Activated naive CD4-positive, alpha-beta T cell treated with anti-CD3 and anti-CD28 coated beads for 36 hours (primary cell): ENCODE measurements at places on chromosomes 4 and X.

GRCh38 chr4:29549342-29549741 is 1170.8 kb upstream of the PCDH7 start:
- DNase-seq = no peak

- DNase-seq = no peak
These were observed 3.6 kb downstream of the ATP2B3 start for GRCh38 chrX:153521034-153521433.

- DNase-seq = no peak
These were observed 275.4 kb downstream of the SHOX start for GRCh38 chrX:905848-906566.

DNA sequence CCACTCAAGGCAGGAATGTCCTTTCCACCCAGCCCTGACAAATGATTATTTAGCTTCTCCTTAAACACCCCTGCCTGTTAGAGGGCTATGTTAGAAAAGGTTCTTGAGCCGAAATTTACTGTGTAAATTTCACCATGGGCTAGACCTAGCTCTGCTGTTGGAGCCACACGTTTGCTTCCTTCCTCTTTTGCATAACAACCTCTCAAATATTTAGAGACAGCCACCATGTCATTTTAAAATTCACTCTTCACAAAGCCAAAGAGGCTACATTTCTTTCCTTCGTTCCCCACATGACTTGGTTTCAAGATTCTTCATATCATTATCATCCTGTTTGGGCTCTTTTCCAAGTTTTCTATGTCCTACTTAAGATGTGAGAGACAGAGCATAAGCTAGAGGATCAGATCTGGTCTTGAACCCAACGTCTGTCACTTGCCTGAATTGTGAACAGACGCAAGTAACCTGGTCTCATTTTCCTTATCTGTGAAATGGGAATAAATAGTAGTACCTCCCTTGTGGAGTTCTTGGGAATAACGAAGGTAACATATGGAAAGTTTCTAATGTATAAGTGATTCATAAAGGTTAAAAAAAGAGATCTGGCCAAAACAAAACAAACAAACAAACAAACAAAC is 6.7 kb downstream of the DOCK11 start:
- no peak for DNase-seq

GRCh38 chrX:118493016-118493415 is 2.6 kb upstream of the DOCK11 start:
- DNase-seq = no peak

GRCh38 chr4:152508386-152508785 is 27.5 kb downstream of the FBXW7 start:
- no peak for DNase-seq

DNA sequence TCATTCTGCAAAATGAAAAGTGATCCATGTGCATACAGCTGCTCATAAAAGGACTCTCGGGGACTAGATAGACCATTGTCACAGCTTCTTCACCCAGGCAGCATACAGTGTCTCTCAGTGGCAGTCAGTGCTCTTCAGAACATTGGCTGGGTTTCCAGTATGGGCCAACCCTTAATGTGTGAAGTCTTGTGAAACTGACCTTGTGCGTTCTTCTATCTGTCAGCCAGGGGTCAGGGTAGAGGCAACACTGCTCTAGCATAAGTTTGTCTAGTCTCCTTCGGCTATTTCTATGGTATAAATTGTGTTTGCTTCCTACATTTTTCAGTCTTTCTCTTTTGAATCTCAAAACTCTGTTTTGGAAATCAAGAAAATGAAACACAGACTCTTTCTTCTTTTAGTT is 37.0 kb upstream of the SMIM31 start:
- no peak for DNase-seq

GRCh38 chrX:14590693-14591424 is 61.5 kb downstream of the GLRA2 start:
- DNase-seq = no peak

DNA sequence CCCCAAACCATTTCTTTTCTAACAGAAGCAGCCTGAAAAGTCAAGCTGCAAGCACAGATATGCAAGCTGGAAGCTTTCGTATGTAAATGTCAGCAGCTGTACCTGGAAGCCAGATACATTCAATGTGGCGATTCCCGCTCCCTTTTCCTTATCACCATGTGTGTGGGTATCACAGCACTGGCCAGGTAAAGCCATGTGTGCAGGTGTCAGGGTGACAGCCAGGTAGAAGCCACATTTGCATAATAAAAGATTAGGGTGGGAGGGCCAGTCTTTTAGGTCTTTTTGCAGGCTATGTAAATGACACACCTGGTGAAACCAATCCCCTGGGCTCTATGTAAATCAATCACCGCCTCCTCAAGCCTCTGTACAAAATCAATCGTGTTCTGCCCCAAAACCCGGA is 50.1 kb downstream of the RXFP1 start:
- DNase-seq = no peak

GRCh38 chr4:78061939-78062570 is 4.9 kb downstream of the FRAS1 start:
- no peak for DNase-seq

GRCh38 chr4:148435654-148436406 is 6.4 kb downstream of the NR3C2 start:
- DNase-seq = no peak

GRCh38 chr4:6732441-6733357 is 16.7 kb downstream of the BLOC1S4 start:
- DNase-seq = no peak

DNA sequence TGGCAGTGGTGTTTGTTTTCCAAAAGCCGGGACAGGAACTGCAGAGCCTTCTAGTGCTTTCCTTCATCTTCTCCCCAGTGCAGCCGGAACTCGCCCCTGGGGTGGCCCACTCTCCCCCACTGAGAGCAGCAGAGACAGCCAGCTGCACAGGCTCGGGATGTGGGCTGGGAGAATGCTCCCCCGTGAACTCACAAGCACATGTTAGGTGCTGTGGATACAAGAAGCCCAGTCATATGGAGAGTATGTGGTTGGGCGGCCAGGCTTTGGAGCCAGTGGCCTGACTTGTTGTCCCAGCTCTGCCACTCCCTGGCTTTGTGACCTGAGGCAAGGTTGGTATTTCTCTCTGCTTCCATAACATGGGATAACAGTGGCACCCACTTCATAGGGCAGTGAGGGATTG is 9.4 kb upstream of the KIAA0232 start:
- DNase-seq = no peak

DNA sequence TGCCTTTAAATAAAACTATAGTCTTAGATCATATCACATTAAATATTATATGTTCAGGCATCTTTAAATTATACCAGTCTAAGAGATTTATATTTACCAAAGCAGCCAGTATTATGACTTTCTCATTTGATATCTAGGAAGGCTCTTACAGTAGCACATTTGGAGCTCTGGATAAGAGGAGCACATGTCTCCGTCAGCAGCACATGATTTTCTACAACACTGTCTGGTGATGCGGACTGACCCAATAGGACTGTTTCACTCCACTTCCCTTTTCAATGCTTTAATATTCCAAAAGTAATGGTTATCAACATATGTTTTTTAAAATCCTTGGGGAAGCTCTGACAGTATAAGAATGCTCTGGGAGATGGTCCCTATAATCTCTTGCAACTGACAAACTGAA is 61.5 kb downstream of the HAUS3 start:
- no peak for DNase-seq

DNA sequence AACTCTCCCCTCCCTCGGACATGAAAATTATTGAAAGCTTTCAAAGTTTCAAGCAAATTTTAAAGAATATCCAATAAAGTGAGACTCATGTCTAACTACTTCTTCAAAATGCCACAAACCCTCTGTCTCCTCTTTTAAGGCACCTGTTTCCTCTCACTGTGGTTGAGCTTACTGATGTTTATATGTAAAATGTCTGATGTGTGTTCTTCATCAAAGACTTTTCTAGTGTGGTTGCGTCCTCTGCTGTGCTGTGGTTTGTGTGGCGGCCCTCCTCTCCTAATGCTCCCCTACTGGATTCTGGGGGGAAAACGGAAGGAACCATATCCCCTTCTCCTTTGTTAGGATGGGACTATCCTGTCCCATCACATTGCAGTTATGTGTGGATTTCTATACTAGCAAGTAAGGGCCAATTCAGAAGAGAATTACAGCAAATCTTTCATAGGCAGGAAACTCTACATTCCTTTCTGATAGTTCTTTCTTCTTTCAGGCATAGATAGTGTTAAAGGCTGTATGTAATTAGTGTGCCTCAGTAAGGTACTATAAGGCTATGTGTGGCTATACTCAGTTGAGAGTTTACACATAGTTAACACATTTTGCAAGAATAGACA is 221.0 kb upstream of the GPRIN3 start:
- peak; percentile 8 for DNase-seq

- no peak for DNase-seq
These were observed 4.6 kb downstream of the SHROOM2 start for GRCh38 chrX:9790866-9791265.

- no peak for DNase-seq
These were observed 340.7 kb upstream of the HS3ST1 start for GRCh38 chr4:11769434-11769833.
